ENCODE measurements at places on chromosomes 3 and 15.

DNA sequence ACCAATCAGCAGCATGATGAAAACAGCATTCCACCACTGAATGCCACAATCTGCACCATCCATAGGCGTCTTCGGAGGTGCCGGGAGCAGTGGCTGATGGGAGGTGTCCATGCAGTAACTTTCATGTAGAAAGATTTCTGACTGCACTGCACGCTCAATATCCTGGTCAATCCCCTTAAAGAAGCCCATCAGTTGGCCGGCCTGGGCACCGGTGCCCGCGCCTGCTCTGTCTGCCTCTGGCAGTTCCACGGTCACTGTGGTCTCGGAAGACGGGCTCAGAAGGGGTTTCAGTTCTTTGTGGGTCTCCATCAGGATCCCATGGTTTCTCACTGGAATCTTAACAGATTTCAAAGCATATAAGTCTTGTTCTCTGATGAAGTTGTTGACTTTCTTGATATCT, 3.9 kb downstream of the LYSMD4 start:
- DNase-seq: no peak

GRCh38 chr3:9864200-9864927, 15.7 kb downstream of the CIDEC start:
- DNase-seq: no peak

DNA sequence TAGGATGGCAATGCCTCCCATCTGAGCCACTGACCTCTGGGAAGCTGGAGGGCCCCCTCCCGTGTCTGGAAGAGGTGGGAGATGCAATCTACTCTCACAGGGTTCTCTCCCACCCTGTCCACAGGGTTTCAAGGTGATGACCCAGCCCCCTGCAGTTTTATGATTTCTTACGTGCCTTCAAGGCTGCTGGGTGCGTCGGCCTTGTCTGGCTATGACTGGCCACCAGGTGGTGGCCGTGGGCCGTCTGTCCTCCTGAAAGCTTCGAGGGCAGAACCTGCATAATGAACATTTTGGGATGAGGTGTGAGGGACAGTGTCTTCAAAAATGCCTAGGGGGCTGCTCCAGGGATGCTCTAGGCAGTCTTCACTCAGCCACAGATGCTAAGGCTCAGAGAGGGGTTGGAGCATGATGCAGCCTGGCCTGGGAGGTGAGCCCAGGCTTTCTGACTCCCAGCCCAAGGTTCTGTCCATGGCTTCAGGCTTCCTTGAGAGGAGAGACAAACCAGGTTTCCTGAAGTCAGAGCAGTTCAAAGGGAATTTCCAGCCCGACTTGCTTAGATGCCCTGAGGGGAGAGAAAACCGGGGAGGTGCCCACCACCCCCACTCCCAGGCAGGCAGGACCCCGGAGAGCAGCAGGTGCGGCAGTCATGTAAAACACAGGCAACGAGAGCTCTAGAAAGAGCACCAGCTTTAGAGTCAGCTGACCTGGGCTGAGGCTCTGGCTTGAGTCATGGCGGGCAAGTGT, 18.7 kb downstream of the ISG20 start:
- DNase-seq: no peak

DNA sequence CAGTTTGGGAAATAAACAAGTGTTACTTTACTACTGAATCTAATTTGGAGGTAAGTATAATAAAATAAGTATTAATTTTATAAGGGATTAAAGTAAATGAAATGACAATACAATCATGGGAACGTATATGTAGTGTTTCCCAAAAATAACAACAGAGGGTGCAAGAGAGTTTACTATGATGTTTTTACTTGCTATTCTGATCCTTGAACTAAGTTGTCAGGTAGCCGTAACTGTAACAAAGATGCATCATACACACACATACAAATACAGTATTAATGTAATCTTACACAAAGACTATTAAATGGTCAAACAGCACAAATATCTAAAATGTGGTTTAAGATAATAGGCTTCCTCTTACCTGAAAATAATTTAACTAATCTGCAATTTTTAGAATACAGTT, 311.4 kb downstream of the TBC1D5 start:
- DNase-seq: no peak

GRCh38 chr3:143298380-143298779, 178.8 kb downstream of the CHST2 start:
- no peak for DNase-seq

- no peak for DNase-seq
Observed at GRCh38 chr3:2921903-2922302, 188.3 kb downstream of the IL5RA start.

- no peak for DNase-seq
Observed at GRCh38 chr15:57819646-57820045, 113.1 kb downstream of the POLR2M start.

DNA sequence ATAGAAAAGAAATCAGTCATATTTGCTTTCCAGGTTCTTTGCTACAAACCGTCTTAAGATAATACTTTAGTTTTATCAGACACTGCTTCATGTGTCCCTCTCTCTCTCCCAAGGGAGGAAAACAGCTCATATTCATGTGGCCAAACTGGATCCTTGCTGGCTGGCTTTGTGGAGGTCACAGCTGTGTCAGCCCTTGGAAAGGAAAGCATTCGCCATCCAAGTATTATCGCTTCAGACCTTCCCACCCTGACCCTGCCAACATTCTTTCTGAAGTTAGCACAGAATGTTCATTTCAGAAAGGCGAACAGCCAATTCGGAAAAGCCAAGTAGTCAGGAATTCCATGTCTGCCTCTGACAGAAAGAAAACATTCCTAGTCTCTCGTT, 213.6 kb downstream of the FEZF2 start:
- no peak for DNase-seq

GRCh38 chr3:172903642-172904320, 153.3 kb downstream of the ECT2 start:
- DNase-seq: no peak

- DNase-seq: no peak
Observed at GRCh38 chr3:194824701-194825111, 139.0 kb downstream of the FAM43A start.

DNA sequence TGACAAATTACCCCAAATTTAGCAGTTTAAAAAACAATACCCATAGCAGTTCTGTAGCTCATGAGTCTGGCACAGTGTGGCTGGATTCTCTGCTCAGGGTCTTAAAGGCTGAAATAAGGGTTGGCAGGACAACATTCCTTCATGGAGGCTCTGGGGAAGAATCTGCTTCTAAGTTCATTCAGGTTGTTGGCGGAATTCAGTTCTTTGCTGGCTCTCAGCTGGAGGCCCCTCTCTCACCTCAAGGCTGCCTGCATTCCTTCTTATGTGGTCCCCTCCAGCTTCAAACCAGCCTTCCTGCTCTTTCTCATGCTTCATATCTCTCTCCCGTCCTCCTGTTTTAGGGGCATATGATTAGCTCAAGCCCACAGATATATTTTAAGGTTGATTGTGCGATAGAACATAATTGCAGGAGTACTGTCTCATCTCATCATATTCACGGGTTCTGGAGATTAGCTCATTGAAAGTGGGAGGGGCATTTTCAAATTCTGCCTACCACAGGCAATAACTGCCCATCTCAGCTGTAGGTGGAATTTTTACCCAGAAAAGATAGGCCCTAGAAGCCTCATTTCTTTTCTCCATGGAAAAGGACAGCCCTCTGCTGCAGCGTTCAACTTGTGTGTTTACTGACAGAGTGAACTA, 5.6 kb upstream of the ZBTB47 start:
- no peak for DNase-seq

GRCh38 chr15:101320501-101321052, 25.5 kb upstream of the SNRPA1 start:
- peak; percentile 33 for DNase-seq

GRCh38 chr15:93210995-93211394, 122.0 kb upstream of the RGMA start:
- no peak for DNase-seq

DNA sequence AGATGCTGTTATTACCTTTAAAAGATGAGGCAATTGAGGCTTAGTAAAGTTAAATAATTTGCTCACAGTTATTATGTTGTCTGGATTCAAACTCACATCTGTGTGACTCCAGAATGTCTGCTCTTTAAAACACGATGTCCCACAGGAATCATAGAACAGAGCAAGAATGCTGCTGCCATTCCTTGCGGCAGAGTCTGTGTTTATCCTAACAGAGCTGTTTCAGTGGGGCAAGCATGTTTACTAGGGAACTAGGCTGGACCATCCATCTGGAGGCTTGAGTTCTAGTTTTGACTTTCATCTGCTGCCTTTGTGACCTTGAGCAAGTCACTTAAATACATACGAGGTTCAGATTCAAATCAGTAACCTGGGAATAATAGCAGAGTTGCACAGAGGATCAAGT, 72.1 kb downstream of the BBX start:
- no peak for DNase-seq

GRCh38 chr15:81947548-81947947, 98.3 kb downstream of the MEX3B start:
- no peak for DNase-seq

GRCh38 chr3:124032311-124032880, 40.5 kb upstream of the ROPN1 start:
- no peak for DNase-seq

DNA sequence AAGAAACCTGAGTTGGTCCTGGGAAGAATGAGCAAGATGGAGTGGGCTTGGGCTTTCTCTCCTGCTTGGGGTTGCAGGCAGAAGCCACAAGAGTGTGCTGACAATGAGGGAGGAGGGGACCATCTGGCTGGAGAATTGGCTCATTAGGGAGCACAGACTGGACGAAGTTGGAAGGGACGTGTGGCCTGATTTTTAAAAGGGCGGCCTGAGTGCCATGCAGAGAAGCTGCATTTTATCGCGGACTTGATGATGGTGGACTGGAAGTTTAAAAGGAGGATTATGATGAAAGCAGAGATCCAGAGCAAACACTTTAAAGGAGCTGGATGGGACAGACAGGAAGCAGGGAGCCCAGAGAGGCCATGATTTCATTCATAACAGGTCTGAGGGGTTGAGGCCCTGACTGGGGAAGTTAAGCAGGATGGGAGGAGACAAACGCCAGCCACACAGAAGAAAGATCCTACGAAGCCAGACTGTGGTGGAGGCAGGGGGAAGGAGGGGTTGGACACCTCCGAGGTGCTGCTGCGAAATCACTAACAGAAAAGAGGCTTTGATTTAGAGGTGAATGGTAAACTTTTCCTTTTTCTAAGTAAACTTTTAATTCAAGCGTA, 23.6 kb downstream of the TLNRD1 start:
- DNase-seq: no peak

GRCh38 chr15:89041507-89041906, 46.7 kb upstream of the ABHD2 start:
- no peak for DNase-seq

GRCh38 chr3:138136201-138136600, 4.0 kb upstream of the A4GNT start:
- no peak for DNase-seq

DNA sequence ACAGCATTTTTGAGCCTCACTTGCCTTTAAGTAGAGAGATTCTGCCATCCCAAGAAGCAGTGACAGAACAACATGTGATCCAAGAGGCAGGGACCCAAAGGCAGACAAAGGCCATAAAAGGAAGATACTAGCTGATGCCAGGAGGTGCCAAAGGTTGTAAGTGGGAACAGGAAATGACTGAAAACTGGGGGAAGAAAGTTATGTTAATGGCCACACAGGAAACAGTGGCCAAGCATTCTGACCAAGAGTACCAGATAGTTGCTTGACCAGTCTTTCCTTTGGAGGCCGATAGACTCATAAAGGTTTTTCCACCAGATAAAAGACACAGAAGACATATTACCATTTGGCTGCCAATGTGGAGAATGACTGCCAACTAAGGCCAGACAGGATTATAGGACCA, 274.5 kb upstream of the PEX5L start:
- DNase-seq: no peak

DNA sequence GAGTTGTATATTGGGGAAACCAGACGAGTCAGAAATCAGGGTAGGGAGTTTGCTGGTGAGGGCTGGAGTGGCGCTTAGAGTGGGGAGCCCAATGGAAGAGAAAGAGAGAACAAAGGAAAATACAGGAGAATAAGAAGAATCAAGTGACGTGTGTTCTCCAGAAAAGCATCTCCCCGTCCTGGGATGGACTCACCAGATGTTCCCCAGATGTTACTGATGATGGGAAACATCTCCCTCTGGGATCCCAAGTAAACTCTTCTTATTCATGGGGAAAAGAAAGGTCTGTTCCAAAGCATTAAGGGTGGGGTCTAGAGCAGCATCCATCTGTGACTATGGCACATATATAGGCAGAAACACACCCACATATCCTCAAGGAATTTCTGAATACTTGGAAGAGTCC, 3.0 kb upstream of the CSRNP1 start:
- DNase-seq: no peak

DNA sequence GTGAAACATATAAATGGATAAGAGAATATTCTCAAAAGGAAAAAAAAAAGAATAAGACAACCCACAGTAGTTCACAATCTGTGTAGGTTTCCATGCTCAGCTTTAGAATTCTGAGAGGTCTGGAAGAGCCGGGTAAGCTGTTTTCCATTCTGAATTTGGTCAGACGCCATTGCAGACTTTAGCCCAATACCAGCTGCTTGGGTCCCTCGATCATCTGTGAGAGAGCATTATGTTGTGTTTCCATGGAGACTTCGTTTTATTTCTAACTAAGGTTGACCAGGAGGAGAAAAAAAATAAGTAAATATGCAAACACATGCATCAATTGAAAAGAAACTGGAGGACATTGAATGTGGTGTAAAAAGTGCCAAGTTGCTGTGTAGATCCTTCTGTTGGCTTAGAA, 25.5 kb downstream of the KCNAB1 start:
- DNase-seq: no peak

GRCh38 chr3:19888428-19889152, 45.4 kb downstream of the EFHB start:
- no peak for DNase-seq

DNA sequence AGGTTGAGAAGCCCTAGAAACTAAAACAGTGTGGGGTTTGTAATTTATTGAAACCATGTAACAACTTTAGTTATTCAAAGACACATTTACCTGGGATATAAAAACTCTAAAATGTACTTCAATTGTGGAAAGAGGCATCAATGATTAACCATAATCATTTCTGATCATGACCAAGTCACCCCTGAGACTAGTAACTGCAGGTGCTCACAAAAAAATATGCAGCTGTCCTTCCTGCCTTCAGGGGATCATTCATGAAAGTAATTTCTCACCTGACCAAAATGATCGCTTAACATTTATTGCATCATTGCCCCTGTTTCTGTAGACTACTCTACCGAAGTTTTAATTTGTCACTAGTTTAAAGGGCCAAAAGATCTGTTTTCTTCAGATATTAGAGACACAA, 9.0 kb downstream of the ACP3 start:
- DNase-seq: no peak

DNA sequence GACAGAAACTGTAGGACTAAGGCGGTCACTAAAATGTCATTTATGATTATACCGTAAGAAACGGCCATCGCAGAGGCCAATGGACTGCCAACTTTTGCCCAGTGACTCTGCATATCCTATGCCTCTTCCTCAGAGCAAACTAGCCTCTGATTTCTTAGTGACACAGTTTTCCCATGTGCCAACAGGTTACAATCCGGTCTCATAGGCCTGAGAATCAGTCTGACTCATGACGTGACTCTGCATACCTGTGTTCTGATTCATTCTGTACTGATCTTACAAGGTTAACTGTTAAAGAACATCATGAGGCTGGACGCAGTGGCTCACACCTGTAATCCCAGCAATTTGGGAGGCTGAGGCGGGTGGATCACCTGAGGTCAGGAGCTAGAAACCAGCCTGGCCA, 17.8 kb downstream of the RUBCN start:
- no peak for DNase-seq
